ENCODE measurements at places on chromosomes 1 and 21.

DNA sequence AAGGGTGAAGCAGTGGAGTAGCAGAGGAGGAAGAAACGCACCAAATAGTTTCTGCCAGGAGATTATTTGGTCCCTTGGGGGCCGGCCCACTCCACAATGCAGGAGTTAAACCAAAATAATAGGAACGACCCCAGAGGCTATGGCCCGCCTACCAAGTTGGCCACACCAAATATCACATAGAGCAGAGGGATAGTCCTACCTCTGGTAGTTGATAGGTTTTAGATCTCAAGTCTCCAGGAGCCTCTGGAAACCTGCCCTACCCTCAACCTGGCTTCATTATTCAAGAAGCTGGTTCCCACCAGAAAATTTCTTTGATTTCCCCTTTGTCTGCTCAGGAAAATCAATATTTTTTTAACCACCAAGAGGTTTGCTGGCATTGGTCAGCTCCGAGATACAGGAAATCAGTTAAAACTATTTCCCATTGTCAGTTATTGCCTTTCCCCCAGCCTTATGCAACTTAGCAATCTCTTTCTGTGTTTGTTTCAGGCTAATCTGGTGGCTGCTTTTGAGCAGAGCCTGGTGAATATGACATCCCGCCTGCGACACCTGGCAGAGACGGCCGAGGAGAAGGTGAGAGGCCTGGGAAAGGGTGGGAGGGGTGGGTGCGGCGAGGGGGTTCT lies 35.5 kb upstream of the IPO9 start:
- no peak for DNase-seq

DNA sequence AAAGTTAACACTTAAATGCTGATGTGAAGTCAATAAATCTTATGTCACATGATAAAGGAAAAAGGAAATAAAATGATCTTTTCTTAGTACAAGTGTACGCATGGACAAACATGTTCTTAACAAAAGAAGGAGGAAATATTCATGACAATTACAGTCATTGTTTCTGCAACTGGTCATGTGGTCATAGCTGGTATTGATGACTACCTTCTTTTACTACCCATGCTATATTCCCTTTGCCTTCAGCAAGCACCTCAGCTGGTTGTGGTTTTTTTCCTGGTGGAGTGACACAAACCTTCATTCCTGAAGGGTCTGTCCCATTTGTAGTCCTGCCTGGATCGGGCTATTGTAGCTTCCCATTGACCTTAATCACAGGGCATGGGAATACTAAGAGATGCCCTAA lies 23.4 kb upstream of the TSHB start:
- DNase-seq, result no peak

DNA sequence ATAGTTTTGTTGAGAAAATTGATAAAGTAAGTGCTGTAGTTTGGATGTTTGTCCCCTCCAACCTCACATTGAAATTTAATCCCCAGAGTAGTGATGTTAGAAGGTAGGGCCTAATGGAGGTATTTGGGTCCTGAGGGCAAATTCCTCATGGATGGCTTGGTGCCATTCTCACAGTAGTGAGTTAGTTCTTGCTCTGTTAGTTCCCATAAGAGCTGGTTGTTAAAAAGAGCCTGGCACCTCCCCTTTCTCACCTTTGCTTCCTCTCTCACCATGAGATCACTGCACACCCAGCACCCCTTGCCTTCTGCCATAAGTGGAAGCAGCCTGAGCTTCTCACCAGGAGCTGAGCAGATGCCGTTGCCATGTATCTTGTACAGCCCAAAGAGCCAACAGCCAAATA lies 354.8 kb upstream of the NFIA start:
- no peak for DNase-seq

GRCh38 chr1:56963667-56964066 lies 2.1 kb downstream of the C8B start:
- no peak for DNase-seq

DNA sequence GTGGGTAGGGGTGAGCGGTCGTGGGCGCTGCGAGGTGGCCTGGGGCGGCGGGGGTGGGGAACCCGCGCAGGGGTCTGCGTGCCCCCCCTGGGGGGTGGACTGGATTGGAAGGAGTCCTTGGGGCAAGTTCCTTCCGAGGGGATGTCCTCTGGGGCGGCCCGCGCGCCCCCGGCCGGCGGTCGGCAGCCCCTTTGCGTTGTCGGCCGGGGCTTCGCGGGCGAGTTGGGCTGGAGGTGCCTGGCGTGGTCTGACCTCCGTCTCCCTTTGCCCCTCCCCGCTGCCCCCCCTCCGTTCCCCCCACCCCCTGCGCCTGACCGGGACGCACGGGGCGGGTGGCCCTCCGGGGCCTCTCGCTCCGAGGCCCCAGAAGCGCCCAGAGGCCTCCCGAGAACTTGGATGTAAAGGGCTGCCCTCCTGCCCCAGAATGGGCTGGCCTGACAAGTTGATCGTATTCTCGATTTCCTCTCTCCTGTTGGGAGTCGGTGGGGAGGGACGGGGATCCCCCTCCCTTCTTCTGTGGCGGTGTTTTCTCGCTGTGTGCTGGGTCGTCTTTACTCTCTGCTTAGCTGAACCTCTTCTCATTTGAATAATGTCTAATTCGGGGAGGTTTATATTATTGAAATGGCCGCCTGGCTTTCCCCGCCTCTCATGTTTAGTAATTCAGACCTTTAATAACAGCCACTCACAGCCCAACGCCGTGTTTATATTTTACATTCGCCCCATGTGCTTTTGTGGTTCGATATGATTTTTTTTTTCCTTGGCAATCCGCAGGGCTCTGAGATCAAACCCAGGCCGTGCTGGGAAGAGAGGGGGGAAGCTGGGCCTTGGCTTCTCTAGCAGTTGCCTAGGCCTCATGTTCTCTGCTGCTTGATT lies 1.3 kb downstream of the POU2F1 start:
- peak; percentile 68 for DNase-seq

GRCh38 chr1:239417986-239418640 lies 31.7 kb downstream of the CHRM3 start:
- DNase-seq, result no peak

GRCh38 chr1:28416509-28417194 lies 47.1 kb downstream of the PHACTR4 start:
- no peak for DNase-seq

Measured in lung microvascular endothelial cell (primary cell).